Stimulated activated naive CD8-positive, alpha-beta T cell treated with anti-CD3 and anti-CD28 coated beads, Interleukin-15, amount 100 ng/mL, for 72 hours (primary cell): ENCODE measurements at places on chromosomes 4 and X.

- DNase-seq: no peak
Measured at GRCh38 chrX:97389761-97390192, 506.1 kb downstream of the RPA4 start.

DNA sequence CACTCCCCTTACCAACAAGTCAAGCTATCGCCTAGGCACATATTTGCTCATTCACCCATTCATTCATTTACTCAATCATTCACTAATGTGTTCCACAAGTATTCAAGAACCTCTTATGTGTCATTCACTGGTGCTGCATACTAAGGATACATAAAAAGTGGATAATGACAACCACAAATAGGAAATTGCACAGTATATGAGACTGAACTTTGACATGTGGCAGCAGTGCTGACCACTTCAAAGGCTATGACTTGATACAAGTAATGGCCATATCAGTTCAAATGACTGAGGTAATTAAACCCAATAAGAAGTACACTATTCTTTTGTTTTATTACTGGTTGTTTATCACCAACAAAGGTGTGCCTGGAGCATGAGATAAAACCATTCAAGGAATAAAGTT lies 282.5 kb downstream of the KLHL13 start:
- no peak for DNase-seq

GRCh38 chrX:40151211-40152172 lies 53.7 kb upstream of the BCOR start:
- no peak for DNase-seq

DNA sequence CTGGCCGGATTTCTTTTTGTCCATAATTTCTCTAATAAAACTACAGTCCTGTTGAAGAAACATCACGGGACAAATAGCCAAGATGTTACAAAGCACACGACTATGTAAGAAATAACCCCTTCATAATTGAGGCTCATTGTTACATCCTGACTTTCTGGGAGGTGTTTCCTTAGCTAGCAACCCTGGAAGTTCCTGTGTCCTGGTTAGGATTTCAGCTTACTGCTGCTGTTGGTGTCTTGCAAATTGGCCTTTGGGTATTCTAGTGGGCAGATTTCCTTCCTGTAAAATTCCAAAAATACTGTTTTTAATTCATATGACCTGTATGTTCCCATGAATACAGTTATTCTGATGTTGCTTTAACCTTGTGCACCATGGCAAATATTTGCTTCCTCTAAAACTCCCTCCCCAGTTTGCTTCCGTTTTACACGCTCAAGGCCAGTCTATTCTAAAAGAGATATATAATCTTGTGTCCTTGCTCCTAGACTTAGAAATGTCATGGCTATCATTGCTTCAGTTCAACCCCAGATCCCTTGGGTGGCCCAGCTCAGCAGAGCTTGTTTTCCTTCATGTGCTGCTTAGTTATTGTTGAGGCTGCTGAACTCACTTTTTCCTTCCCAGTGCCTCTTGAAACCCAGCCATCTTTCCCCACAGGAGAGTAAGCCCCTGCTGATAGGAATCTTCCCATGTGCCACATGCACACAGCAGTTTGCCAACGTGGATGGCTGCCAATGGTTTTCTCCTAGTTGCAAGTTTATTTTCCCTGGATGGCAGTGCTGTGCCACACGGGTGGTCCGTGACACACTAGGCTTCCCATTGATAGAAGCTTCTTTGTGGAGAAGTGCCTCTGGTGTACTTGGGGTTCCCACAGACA lies 75.8 kb downstream of the TSPAN7 start:
- DNase-seq: no peak

GRCh38 chr4:108532187-108532586 lies 88.2 kb upstream of the RPL34 start:
- DNase-seq: no peak

DNA sequence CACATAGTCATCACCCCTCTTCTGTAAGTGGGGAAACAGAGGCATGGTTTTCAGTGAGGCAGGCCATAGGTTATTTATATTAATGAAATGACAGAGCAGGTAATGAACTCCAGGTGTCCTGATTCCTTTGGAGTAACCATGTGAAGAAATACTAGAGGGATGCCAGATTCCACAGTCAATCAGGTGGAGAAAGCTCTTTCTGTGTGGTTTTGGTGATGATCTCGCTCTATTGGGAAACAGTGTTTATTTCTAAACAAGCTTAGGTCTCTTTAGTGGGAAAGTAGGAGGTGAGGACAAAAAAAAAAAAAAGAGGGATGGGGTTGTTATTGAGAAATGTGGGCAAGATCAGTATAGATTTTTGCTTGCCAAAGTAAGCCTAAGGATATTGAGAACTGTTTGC lies 12.2 kb downstream of the DOCK11 start:
- no peak for DNase-seq

DNA sequence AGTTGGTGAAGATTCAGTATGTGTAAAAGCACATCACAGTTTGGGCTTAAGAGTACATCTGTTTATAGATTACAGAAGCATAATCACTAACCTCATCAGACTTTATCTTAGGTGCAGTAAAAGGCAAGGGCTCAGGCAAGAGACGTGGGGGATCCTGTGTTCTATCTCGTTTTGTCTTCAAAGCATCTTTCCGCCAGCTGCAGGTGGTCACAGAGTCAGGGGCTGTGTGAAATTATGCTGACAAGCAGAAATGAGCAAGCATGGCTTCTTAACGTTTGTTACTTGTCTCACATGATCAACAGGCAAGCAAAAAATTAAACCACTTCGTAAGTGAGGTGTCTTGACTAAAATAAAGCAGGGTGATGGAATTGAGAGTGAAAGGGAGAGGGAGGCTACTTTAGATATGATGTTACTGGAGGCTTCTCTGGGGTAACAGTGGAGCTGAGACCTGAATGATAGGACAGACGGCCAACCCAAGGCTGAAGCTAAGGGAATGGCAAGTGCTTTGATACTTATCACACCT lies 1.4 kb upstream of the TEC start:
- no peak for DNase-seq

DNA sequence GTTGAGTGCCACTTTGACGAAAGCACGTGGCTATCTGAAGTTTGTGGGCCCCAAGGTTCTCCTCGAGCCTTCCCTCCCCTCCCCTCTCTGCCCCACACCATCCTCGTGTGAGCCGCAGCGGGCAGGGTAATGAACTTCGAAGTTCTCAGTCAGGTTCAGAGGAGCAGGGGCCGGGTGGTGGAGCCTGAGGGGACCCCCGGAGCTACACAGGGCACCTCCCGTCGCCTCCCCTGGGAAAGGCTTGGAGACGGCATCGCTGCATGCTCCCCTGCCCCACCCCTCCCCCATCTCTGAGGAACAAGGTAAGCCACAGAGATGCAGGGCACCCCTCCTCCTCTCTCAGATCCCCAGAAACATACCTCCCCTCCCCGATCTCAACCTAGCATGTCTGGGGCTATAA lies 2.8 kb upstream of the NKX1-1 start:
- no peak for DNase-seq

GRCh38 chr4:1945124-1945895 lies 63.5 kb downstream of the NELFA start:
- no peak for DNase-seq

- DNase-seq: no peak
Measured at GRCh38 chrX:9110808-9111207, 76.9 kb upstream of the FAM9B start.

DNA sequence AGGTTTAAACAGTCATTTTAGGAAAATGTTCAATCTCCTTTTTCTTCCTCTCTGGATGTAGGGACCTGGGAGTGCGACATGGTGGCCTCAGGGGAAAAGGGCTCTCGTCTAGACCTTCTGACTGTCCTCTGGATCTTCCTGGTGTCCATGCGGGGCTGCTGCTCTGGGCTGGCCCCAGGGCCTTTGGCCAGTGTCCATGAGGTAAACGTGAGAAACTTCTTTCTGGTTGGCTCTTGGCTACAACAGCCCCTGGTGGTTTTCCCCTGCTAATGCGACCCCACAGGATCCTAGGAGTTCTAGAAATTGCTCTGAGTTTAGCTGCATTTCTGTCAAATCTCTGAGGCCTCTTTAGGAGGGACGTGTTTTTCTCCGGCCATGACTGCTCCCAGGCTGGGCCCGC lies 85.7 kb downstream of the MFAP3L start:
- no peak for DNase-seq

GRCh38 chr4:89257376-89257775 lies 50.2 kb downstream of the GPRIN3 start:
- DNase-seq: no peak

GRCh38 chr4:153142700-153143438 lies 61.4 kb upstream of the TRIM2 start:
- DNase-seq: peak; percentile 46

GRCh38 chrX:24145303-24146186 lies 4.0 kb upstream of the ZFX start:
- DNase-seq: no peak

DNA sequence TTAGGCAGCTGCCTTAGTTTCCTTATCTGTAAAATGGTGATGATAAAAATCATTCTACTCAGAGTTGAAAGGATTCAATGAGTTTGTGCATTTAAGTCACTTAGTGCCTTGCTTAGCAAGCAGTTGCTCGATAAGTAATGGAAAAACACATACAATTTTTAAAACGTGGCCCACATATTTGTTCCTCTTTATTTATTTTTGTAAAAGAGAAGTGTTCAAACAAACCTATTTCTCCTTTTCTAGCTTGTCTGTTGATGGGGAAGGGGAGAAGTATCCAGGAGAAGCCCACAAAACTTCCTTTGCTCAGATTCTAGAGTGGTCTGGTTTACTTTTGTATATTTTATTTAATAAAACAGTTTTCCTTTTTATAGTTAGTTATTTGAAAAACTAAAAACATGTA lies 3.3 kb upstream of the HPGDS start:
- no peak for DNase-seq

DNA sequence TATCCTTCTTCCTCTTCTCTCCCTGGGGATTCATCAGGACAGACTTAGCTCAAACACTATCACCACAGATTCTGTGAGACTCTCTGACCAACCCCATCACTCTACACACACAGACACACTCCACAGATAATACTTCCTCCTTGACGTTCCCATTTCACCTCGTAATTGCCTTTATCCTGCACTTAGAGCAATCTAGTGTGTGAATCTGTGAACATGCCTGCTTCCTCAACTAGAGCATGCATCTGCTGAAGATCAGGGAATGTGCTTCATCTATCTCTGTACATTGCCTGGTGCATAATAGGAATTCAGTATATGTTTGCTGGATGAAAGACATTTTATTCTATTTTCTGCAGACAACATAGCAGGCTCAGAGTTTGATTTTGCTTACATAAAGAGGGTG lies 25.1 kb upstream of the HS6ST2 start:
- DNase-seq: no peak

- DNase-seq: no peak
Measured at GRCh38 chr4:176789955-176790354, 2.8 kb downstream of the VEGFC start.

- no peak for DNase-seq
Measured at GRCh38 chr4:1518997-1519700, 112.9 kb upstream of the NKX1-1 start.

DNA sequence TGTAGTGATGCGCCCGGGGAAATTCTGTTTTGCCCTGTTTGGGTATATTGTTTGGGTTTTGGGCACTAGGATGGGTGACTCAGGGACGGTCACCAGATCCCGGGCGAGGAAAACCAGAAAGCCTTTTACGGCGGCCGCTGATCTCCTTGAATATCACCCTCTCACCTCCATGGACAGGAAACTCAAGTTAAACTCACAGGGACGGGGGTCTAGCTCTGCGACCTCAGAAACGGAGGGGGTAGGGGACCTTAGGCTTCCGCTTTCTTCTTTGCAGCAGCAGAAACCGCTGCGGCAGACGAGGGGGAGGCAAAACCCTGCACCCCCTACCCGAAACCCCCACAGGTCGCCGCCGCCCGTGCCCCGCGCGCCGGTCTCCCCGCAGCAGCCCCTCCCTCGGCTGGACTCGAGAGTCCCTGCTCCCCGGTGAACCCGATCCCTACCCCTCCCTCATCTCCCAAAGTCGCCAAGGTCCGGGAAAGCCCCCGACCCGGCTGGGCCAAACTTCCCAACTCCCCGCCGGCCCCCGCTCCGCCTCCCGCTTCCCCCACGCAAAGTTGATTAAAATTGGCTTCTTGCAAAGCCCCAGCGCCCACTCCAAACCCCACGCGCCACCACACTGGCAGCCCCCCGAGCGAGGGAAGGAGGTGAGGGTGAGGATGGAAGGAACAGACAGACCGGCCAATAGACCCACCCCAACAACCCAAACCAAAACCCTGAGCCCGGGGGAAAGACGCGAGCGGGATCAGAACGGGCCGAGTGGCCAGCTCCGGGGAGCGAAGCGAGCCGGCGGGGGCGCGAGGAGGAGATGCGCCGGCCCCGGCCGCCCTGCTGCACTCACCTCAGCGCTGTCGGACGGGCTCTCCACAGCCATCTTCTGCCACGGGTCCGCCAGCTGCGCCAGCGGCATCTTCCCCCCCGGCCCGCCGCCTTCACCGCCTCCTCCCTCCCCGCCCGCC lies 705 bp downstream of the RPS6KA3 start:
- DNase-seq: peak; percentile 43

DNA sequence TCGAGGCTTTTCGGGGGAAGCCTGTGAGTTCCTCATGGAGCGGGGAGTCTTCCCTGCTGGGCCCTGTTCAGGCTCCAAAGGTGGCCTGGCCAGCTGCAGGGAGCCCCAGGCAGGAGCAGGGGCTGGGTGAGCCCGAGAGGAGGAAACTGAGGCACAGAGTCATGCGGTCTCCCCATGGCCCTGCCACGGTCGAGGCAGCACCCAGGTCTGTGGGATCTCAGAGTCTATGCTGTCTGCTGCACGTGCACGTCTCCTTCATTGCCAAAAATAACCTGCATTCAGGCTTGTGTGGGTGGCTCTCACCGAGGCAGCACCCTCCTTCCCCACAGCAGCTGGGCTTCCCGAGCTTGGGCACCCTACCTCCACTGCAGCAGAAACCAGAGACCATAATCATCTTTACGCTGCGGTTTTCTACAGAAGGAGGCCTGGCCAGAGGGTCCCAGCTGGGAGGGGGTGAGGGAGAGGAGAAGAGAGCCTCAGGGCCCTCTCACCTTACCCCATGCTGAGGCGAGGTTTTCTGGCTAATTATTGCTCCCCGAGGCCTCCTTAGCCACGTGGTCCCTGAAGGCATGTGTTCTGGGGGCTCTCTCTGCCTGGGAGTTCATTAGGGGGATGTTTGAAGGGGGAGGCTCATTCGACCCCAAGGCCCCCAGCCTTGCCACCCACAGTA lies 64.3 kb downstream of the CPZ start:
- no peak for DNase-seq

GRCh38 chr4:26105815-26106699 lies 192.0 kb downstream of the SMIM20 start:
- no peak for DNase-seq

GRCh38 chrX:110748256-110748806 lies 47.3 kb downstream of the CHRDL1 start:
- no peak for DNase-seq

- no peak for DNase-seq
Measured at GRCh38 chr4:43357252-43357974, 464.9 kb downstream of the GRXCR1 start.

DNA sequence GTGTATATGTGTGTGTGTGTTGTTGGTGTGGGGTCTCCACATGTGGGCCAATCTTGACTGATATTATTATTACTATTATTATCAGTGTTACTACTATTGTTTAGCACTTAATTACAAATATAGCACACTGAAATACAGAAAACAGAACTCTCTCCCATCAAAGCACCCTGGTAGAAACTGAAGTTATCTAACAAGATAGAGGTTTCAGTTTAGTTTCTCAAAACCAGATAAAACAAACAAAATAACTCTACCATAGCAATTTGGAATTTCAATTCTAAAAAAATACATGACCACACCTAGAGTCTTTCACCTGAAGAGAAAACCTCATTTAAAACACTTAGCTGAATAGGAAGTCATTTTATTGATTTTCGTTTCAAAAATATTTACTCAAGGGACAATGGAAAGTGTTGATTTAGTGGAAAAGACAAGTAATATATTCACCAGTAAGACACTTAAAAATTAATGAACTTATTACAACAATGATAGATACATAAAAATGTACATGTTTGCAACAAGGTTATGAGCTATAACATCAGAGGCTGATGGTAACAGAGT lies 252.3 kb downstream of the PDHA2 start:
- no peak for DNase-seq
